Mammary microvascular endothelial cell (primary cell): ENCODE measurements at places on chromosomes 2 and 18. TPM values are rescaled to one million over a fixed set of nuclear protein-coding genes. Genes with fewer than 3 reads are reported as not detected.

Gene C2orf72
- total RNA-seq, result not detected in 2 replicates

Gene RFX8
- 0.44 and 2.3 TPM in 2 replicates for total RNA-seq

Gene EFR3B
- 0.67 and 0.79 TPM in 2 replicates for total RNA-seq

Gene RUFY4
- not detected in 2 replicates for total RNA-seq

Gene SERPINB13
- total RNA-seq, result not detected in 2 replicates

Gene CD8B2
- total RNA-seq, result not detected in 2 replicates

Gene RESP18
- total RNA-seq, result not detected in 2 replicates

Gene LTBP1
- 27.4 and 27.5 TPM in 2 replicates for total RNA-seq

Gene PLB1
- total RNA-seq, result 0.20 and 0.33 TPM in 2 replicates

Gene SLC4A5
- total RNA-seq, result 0.05 and 0.07 TPM in 2 replicates

Gene RAB6D
- under 0.01 and 0.05 TPM in 2 replicates for total RNA-seq

Gene ANKRD53
- total RNA-seq, result 0.73 and 0.79 TPM in 2 replicates

Gene TTC32
- total RNA-seq, result 1.7 and 3.7 TPM in 2 replicates

Gene TRIM43
- not detected in 2 replicates for total RNA-seq

Gene AKAIN1
- not detected in 2 replicates for total RNA-seq

Gene CCDC68
- 5.3 and 5.9 TPM in 2 replicates for total RNA-seq

Gene TEKT4
- not detected in 2 replicates for total RNA-seq

Gene SLC4A3
- total RNA-seq, result not detected in 2 replicates

Gene CD302
- total RNA-seq, result 5.2 and 5.7 TPM in 2 replicates

Gene SP140
- under 0.01 and 0.20 TPM in 2 replicates for total RNA-seq

Gene MC4R
- total RNA-seq, result not detected in 2 replicates

Gene EML6
- total RNA-seq, result 0.13 and 0.89 TPM in 2 replicates

Gene MBD1
- total RNA-seq, result 54.0 and 56.0 TPM in 2 replicates

Gene RGPD6
- total RNA-seq, result 15.4 and 21.5 TPM in 2 replicates
